ENCODE measurements at places on chromosomes 1 and 21. TPM values are rescaled to one million over a fixed set of nuclear protein-coding genes. Genes with fewer than 3 reads are reported as not detected.

The SPRR2F gene
- total RNA-seq = not detected

The FMO5 gene
- total RNA-seq = 0.53 TPM

The CLCA1 gene
- not detected for total RNA-seq

The FHAD1 gene
- not detected for total RNA-seq

The AUNIP gene
- 5.2 TPM for total RNA-seq

The CYP2J2 gene
- total RNA-seq = 2.8 TPM

The ENO1 gene
- total RNA-seq = 2,453 TPM

The RXFP4 gene
- not detected for total RNA-seq

The TCEANC2 gene
- total RNA-seq = 11.5 TPM

The ADAMTSL4 gene
- total RNA-seq = 1.6 TPM

The GBP6 gene
- 0.38 TPM for total RNA-seq

Measured in activated CD4-positive, alpha-beta memory T cell treated with anti-CD3 and anti-CD28 coated beads, Interleukin-2, amount 10 ng/mL, durations not matched to agents 7 days and 5 days (primary cell).